ENCODE measurements at places on chromosomes 5 and 9.

DNA sequence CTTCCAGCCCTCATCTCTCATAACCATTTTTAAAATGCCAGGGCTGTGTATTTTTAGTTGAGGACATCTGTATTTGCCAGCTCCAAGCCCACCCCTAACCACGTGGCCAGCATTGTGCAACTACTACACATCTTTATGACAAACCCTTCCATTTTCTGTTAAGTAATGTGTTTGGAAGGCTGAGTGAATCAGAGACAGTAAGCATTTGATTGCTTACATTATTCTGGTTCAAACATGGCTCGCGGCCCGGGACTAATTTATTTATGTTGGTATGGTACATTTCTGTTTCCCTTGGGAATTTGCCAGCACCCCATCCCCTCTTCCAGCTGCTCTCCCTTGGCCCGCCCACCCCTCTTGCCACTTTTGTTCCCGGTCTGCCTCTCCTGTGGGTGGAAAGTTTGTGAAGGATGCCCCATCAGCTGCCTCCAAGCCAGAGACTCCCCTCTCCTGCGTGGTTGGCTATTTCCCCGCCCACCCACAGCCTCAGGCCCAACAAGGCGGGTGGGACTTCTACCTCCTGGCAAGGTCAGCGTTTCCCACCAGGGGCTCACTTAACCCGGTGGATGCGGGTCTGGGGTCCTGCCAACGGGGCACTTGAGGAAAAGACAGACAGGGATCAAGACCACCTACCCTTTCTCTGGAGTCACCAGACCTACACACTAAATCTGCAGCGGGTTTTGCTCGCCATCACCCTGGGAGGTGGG is 162.2 kb downstream of the HSD17B3 start:
- DNase-seq = no peak

DNA sequence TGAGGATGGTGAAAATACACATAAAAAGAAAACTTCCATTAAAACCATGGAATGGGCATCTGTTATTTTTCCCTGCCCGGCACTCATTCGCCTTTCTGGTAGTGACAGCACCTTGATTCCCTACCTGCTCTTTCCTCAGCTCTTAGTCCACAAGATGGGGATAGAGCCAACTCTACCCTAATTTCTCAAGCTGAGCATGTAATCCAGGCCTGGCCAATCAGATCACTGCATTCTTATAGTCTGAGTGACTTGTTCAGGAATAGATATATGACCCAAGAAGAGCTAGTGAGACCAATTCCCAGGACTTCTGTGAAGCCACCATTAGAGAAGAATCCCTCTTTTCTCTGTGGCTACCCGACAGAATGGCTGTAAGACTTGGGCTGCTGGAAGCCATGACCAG is 58.1 kb downstream of the TSSK1B start:
- DNase-seq = no peak

DNA sequence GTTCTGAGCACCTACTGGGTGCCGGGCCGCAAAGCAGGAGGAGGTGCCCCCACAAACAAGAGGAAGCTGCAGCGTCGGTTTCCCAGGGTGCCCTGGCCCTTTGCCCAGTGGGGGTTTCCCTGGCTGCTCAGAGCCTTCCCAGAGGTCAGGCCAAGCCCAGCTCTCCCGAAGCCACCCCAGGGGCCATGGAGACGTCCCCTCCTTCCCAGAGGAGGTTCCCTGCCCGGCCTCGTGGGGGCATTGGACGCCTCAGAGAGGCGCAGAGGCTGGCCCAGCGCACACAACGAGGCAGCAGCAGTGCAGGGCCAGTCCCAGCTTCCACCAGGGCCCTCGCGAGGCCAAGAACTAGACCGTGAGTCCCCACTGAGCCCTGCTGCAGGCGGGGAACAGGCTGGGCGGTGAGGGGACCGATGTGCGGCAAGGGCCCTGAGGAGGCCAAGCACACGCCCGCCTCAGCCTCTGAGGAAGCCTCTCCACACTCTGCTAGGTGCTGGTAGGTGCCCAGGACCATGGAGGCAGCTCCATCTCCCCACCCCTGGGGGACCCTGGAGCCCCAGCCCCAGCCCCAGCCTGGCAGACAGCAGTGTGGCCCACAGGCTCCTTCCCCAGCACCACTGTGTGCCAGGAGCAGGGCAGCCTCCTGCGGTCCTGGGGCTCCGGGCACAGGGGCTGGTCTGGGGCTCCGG is 7.0 kb downstream of the DIPK1B start:
- no peak for DNase-seq

- no peak for DNase-seq
Measured at GRCh38 chr5:57828221-57828620, 345.6 kb upstream of the ACTBL2 start.

GRCh38 chr5:147935032-147935431 is 28.7 kb upstream of the C5orf46 start:
- DNase-seq = no peak

DNA sequence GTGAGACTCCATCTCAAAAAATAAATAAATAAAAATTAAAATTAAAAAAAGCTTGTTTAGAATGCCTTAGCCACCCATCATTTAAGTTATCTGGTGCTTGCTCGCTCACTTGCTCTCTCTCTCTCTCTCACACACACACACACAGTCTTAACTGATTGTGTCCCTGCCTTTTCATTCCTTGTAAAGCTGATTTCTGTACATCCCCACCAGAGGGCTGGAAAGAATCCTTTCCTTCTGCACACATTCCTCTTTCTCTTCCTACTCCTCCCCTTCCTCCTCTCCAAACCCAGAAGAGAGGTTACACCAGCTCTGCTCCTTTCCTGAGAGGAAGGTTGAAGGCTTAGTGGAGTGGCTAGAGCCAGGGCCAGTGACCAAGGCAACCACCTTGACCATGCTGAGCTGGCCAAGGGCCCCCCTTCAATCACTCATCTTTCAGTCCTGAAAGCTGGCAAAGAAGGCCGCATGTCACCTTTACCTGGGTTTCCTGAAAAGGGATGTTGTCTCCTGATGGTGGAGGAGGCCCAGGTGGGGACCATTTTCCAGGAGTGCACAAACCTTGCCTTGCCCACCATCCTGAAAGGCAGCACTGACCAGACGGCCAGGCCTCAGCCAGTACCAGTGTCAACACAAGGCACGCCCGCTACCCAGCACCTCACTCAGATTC is 25.6 kb downstream of the STK10 start:
- no peak for DNase-seq

- DNase-seq = no peak
Measured at GRCh38 chr9:32218100-32218767, 166.2 kb upstream of the ACO1 start.

DNA sequence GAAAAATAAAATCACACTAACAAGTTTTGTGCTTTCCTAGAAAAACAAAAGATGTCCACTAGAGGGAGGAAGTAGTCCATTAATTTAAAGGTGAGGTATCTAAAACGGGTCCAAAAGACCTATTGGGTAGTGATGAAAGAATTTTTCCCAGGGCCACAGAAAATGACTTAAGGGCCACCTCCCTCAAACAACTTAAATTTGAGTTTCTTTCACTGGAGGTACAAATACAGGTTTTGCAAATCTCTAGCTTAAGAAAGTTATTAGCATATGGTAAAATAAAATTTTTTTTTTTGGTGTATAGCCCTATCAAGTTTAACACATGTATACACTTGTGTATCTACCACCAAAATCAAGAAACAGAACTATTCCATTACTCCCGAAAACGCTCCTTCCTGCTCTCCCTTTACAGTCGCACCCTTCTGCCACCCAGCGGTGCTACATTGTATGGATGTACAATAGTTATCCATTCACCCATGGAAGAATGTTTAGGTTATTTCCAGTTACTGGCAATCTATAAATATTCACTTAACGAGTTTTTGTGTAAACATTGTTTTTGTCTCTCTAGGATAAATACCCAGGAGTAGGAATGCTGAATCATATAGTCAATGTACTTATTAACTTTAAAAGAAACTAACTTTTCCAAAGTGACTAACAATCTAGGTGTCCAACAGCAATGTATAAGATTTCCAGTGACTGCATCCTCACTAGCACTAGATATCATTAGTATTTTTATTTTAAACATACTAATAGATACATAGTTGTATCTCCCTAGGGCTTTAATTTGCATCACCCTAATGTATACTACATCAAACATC is 21.9 kb downstream of the DEPDC1B start:
- DNase-seq = no peak

DNA sequence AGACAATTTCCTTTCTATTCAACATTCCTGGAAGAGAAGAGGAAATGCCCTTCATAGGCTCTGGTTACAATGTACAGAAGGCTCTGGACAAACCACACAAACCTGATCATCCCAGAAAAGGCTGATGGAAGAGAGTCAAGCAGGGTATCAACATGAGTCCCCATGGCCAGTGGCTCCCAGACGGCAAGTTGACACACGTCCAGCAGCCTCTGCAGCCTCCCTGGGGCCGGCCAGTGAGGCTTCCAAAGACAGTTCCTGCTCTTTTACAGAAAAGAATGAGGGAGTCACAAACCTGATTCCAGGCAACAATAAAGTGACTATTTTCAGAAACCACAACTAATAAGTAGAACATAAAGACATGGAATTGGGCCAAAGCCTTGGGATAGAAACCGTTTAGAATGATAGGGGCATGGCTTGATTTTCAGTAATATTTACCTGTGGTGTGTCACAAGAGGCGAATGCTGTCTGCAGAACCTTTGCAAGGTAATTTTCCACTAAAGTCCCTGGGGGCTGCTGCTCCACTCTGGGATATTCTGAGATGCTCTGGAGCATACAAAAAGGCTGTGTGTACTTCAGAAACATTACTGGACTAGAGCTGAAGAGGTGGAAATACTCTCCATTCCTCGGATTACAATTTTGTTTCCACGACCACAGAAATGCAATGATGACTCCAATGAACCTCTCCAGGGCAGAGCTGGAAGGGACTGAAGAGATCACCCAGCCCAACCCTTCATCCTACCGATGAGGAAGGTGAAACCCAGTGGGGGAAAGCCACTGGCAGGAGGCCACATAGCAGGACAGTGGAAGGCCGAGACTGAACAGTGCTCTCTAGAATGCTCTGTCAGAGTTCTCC is 10.4 kb downstream of the MED27 start:
- DNase-seq = no peak

DNA sequence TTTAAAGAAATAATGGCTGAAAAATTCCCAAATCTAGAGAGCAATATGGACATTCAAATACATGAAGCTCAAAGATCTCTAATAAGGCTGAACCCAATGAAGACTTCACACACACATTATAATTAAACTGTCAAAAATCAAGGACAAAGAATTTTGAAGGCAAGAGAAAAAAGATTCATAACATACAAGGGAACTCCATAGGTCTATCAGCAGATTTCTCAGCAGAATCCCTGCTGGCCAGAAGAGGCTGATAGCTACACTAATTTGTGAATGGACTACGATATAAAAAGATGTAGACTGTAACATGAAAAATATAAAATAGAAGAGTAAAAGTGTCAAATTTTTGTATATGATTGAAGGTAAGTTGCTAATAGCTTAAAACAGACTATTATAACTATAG is 251.9 kb downstream of the ADAMTS6 start:
- DNase-seq = no peak

GRCh38 chr5:35938568-35939227 is at the start of gene CAPSL:
Gene CAPSL, minus strand, starts transcription at chr5:35938622. Its CDS starts 17,502 bp downstream, at chr5:35921120.
- no peak for DNase-seq

GRCh38 chr5:175599210-175599609 is 58.7 kb upstream of the HRH2 start:
- no peak for DNase-seq

DNA sequence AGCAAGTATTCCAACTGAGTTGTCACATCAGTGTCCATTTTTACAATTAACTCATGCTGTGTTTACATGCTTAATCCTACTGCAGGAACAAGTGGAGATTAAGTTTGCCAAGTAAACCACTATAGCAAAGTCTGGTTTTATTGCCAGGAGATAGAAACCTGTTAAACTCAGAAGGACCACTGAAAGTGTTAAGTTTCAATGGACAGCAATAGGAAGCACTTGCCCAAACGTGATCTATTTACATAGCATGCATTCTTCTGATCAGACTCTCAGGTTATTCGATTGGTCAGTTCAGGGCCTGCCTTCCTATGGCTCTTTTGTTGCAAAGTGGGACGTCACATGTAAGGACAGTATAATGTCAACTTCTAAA is 28.0 kb upstream of the IFNK start:
- DNase-seq = no peak

GRCh38 chr9:7315746-7316145 is 483.8 kb downstream of the DMAC1 start:
- no peak for DNase-seq

DNA sequence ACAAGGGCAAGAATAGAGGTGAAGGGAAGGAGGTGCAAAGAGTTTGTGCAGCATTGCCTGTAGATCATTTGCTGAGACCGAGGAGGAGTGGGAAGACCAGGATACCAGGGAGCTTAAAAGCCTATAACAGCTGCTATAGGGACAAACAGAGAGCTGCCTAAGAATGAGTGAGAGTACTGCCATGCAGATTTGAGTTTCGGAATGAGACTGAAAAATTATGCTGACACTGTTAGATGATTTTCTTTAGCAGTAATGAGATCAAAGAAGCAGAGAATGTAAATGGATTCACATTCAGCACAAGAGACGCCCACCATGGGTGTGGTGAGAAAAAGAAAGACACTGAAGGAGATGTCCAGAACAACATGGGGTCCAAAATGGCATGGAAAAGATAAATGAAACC is 69.7 kb downstream of the EPB41L4A start:
- no peak for DNase-seq

GRCh38 chr9:92184041-92184564 is 68.9 kb upstream of the SPTLC1 start:
- no peak for DNase-seq

- no peak for DNase-seq
Measured at GRCh38 chr9:88998503-88998902, 7.2 kb downstream of the S1PR3 start.

GRCh38 chr9:90107040-90107725 is 502.4 kb downstream of the GADD45G start:
- DNase-seq = no peak

DNA sequence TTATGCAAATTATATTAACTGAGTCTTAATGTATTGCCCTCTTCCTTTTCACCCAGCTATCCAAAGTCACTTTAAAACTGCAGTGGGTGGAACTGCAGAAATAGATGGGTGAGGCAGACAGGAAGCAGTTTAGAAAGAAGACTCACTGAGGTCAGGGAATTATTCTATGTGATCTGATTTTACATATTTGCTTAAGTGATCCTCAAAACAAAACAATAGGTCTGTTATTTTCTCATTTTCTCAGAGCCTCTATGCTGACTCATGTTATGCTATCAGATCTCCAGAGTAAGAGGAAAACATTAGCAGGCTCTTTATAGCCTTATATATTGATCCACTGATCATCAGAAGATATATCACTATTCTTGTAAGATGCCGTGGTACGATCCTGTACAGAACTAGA is 63.5 kb downstream of the MRPS27 start:
- no peak for DNase-seq

GRCh38 chr5:102582696-102583095 is 83.9 kb upstream of the SLCO6A1 start:
- DNase-seq = no peak
